Panc1 (cell line): ENCODE measurements at places on chromosomes 4 and X.

DNA sequence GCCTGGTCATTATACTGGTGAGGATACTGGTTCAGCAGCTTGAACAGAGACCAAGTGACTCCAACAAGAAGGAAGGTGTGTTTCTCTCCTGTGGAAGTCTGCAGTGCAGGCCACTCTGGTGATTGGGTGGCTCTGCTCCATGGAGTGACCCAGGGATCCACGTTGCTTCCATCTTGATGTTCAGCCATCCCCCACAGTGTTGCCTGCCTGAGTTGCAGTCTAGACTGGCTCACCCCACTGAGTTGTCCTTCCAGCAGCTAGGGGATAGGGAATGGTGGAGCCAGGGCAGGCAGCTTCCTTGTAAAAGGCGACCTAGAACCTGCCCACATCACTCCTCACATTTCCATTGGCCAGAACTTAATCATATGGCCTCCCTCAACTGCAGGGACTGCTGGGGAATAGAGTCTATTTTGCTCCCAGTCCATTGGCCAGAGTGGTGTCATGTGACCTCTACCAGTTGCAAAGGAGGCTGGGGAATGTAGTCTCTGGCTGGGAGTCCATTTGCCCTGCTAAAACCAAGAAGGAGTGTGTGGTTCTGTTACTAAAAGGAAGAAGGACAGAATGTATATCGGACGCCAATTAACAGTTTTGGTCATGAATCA lies 8.0 kb downstream of the MAN2B2 start:
- no peak overlapping the region for H3K27ac ChIP-seq
- H3K4me3 ChIP-seq = no peak overlapping the region
- no peak for DNase-seq
- H3K36me3 ChIP-seq = no peaks in the 10 kb centered on the region
- H3K4me1 ChIP-seq = no peaks in the 10 kb centered on the region

DNA sequence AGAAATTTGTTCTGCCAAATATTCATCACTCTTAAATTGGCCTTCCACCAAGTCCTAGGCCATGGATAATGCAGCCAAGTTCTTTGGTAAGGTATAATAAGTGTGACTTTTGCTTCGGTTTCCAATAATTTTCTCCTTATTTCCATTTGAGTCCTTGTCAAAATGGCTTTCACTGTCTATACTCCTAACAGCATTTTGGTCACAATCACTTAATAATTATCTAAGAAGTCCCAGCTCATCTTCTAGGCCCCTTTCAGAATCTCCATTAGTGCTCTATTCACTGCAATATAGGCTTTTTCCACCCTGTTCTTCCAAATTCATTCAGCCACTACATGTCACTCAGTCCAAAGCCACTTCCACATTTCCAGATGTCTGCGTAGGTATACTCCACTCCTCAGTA lies 51.0 kb upstream of the SPIN4 start:
- no peak overlapping the region for H3K4me3 ChIP-seq
- H3K27ac ChIP-seq = no peak overlapping the region
- no peaks in the 10 kb centered on the region for H3K27me3 ChIP-seq
- no peaks in the 10 kb centered on the region for H3K4me1 ChIP-seq

DNA sequence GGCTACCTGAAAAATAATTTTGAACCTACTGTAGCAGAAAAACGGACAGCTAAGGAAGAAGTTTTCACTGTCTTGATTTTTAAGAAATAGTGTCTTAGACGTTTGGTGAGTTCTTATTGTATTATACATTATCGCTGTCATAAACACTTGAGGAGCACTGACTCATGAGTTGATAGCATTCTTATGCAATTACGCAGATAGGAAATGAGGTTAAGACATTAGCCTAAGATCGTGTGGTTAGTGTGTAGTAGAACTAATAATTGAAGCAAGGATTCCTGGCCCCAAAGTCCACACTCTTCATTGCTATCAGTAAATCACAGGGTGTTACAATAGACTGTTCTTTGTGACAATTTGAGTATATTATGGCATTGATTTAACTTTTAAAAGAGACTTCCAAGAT lies 238.1 kb downstream of the ARAP2 start:
- no peak overlapping the region for H3K27ac ChIP-seq
- no peak overlapping the region for H3K4me3 ChIP-seq
- no peaks in the 10 kb centered on the region for H3K27me3 ChIP-seq
- DNase-seq = no peak
- H3K36me3 ChIP-seq = no peaks in the 10 kb centered on the region
- no peaks in the 10 kb centered on the region for H3K4me1 ChIP-seq

- peaks cover 3% of the 10 kb centered on the region for H3K36me3 ChIP-seq
- H3K27ac ChIP-seq = no peak overlapping the region
- H3K4me3 ChIP-seq = no peak overlapping the region
Measured at GRCh38 chr4:39303871-39304270, 62.3 kb downstream of the RFC1 start.

DNA sequence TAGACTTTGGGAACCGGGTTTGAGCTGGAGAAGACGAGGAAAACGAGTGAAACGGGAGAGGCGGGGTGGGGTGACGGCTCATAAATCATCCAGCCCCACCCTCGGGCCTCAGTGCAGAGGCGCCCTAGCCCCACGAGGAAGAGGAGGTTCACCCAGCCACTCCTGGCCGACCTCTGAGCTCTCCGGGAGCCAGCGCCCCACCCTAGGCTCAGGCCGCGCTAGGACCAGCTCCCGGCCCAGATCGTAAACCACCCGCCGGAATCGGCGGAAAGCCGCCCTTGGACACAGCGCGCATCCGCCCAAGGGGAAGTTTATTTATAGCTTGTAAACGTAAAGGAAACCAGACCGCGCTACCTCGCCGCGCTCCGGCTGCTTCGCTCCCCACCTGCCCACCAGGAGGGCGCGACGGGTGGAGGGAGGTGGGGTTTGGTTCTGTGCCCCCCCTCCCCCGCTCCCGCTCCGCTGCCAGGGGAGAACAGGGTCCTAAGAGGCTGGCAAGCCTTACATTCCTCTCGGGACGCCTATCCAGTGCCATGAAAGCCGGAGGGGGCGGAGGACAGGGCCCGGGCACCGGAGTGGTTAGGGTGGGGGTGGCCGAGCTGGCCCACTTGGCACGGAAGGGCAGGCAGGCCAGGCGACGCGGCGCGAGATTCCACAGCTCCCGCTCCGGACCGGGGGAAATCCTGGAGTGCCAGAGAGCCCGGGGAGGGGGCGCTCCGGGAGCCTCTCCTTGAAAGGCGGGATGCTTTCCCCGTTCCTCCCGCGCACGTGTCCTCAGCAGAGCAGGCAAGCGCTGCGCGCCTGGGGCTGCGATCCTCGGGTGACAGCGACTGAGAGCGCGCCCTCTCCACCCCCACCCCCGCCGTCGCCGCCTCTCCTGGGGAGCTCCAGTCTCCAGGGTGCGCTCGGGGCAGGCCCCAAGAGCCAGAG lies 84.2 kb downstream of the BCOR start:
- peak overlapping the region; percentile 61 for H3K27ac ChIP-seq
- H3K27me3 ChIP-seq = no peaks in the 10 kb centered on the region
- H3K36me3 ChIP-seq = no peaks in the 10 kb centered on the region
- peak overlapping the region; percentile 42 for H3K4me3 ChIP-seq
- DNase-seq = no peak

GRCh38 chrX:101025126-101025525 lies 26.8 kb downstream of the TRMT2B start:
- H3K27me3 ChIP-seq = no peaks in the 10 kb centered on the region
- no peaks in the 10 kb centered on the region for H3K4me1 ChIP-seq
- no peak for DNase-seq
- peaks cover 2% of the 10 kb centered on the region; the same call in 1 of the 2 replicates for H3K36me3 ChIP-seq

DNA sequence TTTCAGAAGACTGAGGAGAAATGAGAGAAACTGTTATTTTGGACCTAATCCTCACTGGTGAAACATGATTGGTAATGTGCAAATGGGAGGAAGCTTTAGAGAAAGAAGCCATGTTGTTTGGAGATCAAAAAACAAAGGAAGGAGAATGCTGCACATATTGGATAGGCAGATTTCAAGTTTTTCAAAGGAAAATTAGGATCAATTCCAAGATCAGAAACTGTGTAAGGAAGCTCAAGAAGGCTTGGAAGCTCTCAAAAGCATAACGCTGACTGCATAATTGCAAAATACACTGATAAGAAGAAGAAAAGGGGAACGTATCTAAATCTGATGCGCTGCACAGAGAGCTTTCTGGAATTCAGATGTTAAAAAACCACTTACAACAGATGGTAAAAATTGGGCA lies 34.6 kb downstream of the KLHL15 start:
- H3K27ac ChIP-seq = no peak overlapping the region
- no peaks in the 10 kb centered on the region for H3K4me1 ChIP-seq
- no peak for DNase-seq
- H3K27me3 ChIP-seq = no peaks in the 10 kb centered on the region

GRCh38 chr4:173934933-173935620 lies 348.4 kb downstream of the FBXO8 start:
- H3K4me3 ChIP-seq = no peak overlapping the region
- H3K36me3 ChIP-seq = no peaks in the 10 kb centered on the region
- no peaks in the 10 kb centered on the region; the same call in 1 of the 2 replicates for H3K27me3 ChIP-seq
- no peak for DNase-seq
- no peaks in the 10 kb centered on the region for H3K4me1 ChIP-seq

DNA sequence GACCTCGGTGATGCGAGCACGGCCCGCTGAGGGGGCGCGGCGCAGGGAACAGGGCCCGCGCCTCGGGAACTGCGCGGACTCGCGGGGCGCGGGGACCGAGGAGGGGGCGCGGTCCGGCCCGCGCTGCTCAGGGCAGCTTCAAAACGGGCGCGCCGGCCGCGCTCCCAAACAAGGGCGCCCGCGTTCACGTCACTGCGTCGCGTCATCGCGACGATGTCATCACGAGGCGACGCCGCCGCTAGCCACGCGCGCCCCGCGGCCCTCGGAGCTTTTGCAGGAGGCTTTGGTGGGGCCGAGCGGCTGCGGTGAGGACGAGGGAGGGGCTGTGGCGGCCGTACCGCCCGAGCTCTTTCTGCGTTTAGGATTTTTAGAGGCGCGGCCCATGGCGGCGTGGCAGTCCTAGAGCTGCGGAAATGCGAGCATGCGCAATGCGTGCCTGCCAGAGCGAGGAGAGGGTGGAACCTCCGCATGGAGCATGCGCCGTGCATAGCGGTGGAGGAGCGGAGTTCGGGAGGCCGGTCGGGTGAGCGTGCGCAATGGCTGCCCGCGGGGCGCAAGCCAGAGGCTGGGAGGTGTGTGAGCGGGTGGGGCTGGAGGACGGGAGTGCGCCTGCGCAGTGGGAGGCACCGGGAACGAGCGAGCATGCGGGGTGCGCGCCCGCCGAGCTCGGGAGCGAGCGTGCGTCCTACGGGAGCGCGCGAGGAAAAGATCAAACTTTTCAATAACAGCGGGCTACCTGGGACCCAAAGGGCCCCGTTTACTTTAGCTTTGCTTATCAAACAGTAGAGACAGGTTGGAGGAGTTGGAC lies at the start of gene PPP2R3B:
Gene PPP2R3B (minus strand): TSS at position 140 of the 808 bp plus-strand sequence. CDS start 216 bp downstream, outside the sequence.
- H3K36me3 ChIP-seq = no peaks in the 10 kb centered on the region
- no peaks in the 10 kb centered on the region for H3K27me3 ChIP-seq
- peak; percentile 48 for DNase-seq
- no peaks in the 10 kb centered on the region; the same call in none of the 2 replicates for H3K4me1 ChIP-seq
- peak within 1 kb of the TSS; percentile 68 for H3K27ac ChIP-seq

GRCh38 chrX:123308658-123309057 lies 124.6 kb downstream of the GRIA3 start:
- no peaks in the 10 kb centered on the region for H3K27me3 ChIP-seq
- DNase-seq = no peak
- no peaks in the 10 kb centered on the region for H3K4me1 ChIP-seq
- H3K4me3 ChIP-seq = no peak overlapping the region

GRCh38 chr4:19455196-19455595 lies 796.5 kb upstream of the SLIT2 start:
- H3K36me3 ChIP-seq = no peaks in the 10 kb centered on the region; the same call in 1 of the 2 replicates
- DNase-seq = no peak
- no peak overlapping the region for H3K27ac ChIP-seq
- H3K27me3 ChIP-seq = no peaks in the 10 kb centered on the region
- no peaks in the 10 kb centered on the region for H3K4me1 ChIP-seq
- H3K4me3 ChIP-seq = no peak overlapping the region

DNA sequence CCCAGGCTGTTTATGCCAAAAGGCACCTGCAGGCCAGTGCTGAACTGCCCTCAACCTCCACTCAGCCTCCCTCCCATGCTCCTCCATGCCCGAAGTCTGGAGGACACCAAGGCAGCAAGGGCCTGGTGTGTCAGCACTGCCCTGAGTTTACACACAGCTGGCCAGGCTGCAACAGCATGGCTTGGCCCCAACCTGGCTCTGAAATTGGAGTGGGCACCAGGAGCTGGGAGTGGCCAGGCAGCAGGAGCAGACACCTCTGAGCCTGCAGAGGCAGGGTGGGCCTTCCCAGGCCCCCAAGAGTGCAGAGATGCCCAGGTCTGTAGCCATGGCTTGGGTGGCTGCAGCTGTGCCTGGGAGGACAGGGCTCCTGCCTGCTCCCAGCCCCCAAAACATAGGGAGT lies 571.2 kb upstream of the ACTRT1 start:
- no peak overlapping the region for H3K4me3 ChIP-seq
- no peak overlapping the region for H3K27ac ChIP-seq
- no peak for DNase-seq
- no peaks in the 10 kb centered on the region for H3K36me3 ChIP-seq

- H3K27ac ChIP-seq = no peak overlapping the region
- no peak overlapping the region for H3K4me3 ChIP-seq
- H3K36me3 ChIP-seq = no peaks in the 10 kb centered on the region
Measured at GRCh38 chrX:115390078-115390477, 100.6 kb downstream of the LUZP4 start.

DNA sequence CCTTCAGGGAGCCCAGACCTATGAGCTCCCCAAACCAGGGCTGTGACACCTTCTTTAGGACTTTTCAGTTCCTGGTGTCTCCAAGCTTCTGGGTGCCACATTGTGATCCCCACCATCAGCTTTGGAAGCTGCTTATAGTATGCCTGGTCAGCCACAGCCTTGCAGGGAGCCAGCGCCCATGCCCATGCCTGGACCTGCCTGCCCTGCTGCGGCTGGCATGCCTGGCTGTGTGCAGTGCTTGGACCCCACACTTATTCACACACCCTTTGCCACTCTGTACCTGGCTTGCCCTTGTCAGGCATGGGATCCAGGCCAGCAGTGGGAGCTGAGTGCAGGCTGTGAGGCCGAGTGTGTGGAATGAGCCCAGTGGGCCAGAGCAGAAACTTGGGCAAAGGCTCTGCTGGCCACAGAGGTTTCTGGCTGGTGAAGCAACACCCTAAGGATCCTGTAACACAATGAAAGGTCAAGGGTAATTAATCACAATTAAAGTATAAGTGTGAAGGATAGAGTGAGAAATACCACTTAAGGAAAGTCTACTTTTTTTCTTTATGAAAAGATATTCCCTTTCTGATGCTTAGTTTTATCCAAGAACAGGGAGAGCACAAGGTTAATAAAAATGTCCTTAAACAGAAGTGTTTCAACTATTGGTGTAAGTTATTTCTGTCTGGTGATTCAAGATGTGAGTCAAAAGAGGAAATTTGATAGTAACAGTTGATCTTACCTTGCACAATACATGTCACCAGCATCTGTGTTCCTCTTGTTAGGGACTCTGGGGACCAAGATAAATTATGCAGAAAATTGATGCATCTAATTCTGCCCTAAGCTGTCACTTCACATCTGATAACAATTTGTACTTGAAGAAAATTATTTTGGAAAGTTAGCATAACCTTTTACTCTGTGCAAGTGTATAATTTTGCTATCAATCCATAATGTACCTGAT lies 161.8 kb downstream of the FAM47A start:
- no peaks in the 10 kb centered on the region for H3K27me3 ChIP-seq
- DNase-seq = no peak
- H3K4me1 ChIP-seq = no peaks in the 10 kb centered on the region
- no peak overlapping the region for H3K4me3 ChIP-seq
- H3K36me3 ChIP-seq = no peaks in the 10 kb centered on the region

GRCh38 chr4:114811564-114812301 lies 213.1 kb downstream of the UGT8 start:
- H3K27me3 ChIP-seq = no peaks in the 10 kb centered on the region
- no peak overlapping the region for H3K27ac ChIP-seq
- H3K4me1 ChIP-seq = no peaks in the 10 kb centered on the region
- DNase-seq = no peak
- H3K4me3 ChIP-seq = no peak overlapping the region
